ENCODE measurements at places on chromosomes 3 and 15.

DNA sequence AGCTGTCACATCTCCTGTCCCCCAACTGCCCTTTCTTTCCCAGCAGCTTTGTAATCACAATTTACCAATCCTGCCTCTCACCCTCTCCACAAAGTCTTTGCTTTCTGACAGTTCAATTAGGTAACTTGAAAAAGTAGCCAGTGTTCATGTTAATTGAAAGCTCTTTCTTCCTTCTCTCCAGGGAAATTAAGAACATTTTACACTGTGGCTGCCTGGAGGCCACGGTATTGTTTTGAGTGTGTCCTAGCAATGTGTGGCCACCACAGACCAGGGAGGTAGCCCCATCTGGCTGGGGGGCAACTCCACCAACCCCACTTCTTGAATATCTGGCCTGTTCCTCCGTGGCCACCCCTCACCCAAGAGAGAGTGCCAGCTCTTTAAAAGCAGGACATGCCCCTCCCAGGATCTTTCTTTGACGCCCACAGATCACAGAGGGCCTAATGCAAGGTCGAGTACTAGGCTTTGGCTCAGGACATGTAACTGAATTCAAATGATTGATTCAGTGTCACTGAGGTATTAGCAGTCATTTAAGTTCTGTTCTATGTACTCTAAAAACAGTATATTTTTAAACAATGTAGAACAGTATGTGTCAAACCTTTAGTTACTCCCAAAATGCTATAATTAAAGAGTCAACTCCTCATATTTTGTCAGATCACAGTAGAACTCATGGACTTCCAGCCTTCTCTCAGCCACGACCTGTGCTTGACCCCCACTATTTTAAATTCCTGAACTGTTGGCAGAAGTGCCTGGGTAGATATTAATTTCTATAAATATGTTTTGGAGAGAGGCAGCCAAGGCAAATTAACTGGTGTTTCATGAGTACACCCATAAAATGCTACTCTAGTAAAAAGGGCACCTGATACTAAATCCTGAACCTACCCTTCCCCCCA, 164.5 kb downstream of the TNIK start:
- DNase-seq = no peak

GRCh38 chr3:87969620-87970019, 89.2 kb downstream of the CGGBP1 start:
- no peak for DNase-seq

GRCh38 chr3:79543218-79543982, 224.4 kb downstream of the ROBO1 start:
- DNase-seq = no peak

GRCh38 chr15:68348081-68348480, 70.5 kb downstream of the FEM1B start:
- DNase-seq = no peak

DNA sequence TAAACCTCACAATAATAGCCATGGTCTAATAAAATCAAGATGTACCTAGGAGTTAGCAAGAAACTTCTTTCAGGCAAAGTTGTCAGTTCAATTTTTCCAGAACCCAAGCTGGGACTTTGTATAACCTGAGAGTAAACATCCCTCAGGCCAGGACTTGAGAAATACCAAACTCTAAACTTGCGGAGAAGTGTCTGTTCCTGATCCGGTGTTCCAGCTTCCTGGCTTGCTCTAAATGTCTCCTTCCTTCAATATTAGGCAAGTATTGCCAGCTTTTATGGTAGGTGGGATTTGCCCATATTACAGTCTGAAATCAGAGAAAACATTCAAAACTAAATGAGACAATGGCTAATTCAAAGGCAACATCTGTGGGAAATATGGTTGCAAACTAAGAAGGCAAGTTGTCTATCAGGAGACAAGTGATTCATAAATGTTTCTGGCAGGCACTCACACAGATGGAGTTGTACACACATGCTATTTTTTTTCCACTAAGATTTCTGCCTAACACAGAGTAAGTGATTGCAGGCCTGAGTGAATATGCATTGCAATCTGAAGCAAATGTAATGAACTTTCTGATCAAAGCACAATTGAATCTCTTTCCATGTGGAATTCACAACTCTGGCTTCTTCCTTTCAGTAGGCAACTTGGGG, 88.3 kb upstream of the COL8A1 start:
- no peak for DNase-seq

- DNase-seq = no peak
Measured at GRCh38 chr3:65004795-65005295, 317.0 kb upstream of the ADAMTS9 start.

- no peak for DNase-seq
Measured at GRCh38 chr15:62887113-62887570, 155.4 kb upstream of the TPM1 start.

- DNase-seq = no peak
Measured at GRCh38 chr3:1439395-1439794, 346.6 kb downstream of the CNTN6 start.

- no peak for DNase-seq
Measured at GRCh38 chr3:43817825-43818224, 127.1 kb downstream of the ABHD5 start.

- no peak for DNase-seq
Measured at GRCh38 chr3:106092792-106093191, 224.0 kb upstream of the CBLB start.

DNA sequence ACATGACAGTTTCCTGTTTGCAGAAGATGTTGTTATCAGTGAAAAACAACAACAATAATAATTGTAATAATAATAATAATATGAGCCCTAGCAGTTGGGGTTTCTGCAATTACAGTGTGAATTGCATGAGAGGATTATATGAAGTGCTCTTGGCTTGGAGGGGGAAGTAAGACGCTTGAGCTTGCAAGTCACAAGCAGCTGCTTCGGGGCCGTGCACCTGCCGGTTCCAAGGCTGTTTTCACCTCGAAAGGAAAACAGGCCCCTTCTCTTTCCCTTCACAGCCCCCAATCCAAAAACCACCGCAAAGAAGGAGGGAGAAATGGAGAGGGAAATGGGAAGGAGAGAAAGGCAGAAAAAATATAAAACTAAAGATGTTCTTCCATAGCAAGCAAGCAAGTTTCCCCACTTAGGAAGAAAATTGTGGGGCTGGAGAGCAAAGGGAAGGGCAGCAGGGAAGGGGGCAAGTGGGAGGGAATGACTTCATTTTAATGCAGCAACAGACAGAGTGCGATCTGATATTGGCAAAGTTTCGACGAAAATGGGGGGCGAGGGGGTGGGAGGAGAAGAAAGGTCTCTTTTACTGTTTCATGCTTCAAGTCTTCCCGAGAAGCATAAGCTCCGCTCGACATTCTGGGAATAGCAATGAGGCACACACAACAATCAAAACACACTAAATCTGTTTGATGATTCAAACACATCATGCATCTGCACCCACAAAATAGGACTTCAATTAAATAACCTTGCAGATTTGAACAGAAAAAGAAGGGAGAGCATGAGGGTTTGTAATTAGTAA, 284.2 kb upstream of the ATP11B start:
- DNase-seq = no peak

GRCh38 chr3:185711255-185711870, 113.5 kb downstream of the IGF2BP2 start:
- no peak for DNase-seq

DNA sequence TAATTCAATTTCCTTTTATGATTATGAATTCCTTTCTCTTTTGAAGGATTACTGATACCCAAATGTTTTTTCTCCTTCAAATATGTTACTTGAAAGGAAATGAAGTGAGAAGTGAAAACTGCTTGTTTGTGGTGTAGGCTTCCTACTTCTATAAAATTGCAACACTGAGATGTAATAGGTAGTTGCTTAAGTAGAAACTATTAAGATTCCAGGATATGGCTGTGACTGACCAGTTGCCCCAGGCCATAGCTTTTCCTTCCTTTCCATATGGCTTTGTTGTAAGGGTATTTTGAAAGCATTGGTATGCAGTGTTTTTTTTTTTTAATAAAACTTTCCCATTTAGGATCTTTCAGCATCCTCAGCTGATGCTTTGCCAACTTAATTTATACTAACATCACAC, 28.5 kb downstream of the DNAJC13 start:
- no peak for DNase-seq

DNA sequence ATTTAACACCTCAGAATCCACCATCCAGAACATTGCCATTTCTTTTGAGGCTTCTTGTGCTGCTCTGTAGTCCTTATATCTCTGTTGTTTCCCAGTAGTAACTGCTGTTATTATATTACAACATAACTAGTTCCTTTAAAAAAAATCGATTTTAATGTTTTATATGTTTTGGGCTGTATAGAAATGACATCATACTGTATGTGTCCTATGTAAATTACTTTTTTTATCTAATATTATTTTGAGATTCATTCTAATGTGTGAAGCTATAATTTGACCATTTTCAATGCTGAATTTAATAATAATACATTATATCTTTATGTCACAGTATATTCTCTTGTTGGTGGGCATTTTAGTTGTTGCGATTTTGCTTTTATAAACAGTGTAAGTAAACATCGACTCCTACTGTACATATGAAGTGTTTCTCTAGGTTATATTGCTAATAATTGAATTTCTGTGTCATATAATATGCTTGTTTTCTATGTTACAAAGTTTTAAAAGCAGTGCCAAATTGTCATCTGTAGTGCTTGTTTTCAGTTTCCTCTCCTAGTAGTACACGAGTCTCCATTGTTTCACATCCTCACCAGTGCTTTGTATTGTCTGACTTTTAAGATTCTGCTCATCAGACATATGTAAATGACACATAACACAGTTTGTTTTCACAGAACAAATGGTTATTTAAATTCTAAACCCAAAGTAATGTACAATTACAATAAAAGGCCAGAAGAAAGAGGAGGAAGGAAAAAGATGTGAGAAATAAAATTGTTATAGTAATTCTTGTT, 172.0 kb upstream of the LRRFIP2 start:
- DNase-seq = no peak

DNA sequence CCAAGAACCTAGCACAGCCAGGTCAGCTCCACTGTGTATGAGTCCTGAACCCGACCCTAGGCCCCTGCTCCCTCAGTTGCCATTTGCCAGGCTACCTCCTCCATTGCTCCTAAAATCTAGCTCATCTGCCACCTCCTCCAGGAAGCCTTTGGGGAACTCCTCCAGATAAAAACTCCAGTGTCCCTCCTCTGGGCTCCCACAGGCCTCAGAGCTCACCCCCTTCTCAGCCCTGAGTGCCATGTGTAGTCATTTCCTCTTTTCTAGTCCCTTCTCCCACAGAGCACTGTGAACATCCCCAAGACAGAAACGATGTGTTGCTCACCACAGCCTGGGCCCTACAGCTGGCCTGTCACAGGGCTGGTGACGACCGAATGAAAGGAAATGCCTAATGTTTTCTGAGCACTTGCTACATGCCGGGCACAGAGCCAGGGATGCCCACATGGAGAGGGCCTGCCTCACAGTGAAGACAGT, 61.0 kb downstream of the IQSEC1 start:
- DNase-seq = no peak

- no peak for DNase-seq
Measured at GRCh38 chr3:100006570-100007271, 107.6 kb downstream of the FILIP1L start.

DNA sequence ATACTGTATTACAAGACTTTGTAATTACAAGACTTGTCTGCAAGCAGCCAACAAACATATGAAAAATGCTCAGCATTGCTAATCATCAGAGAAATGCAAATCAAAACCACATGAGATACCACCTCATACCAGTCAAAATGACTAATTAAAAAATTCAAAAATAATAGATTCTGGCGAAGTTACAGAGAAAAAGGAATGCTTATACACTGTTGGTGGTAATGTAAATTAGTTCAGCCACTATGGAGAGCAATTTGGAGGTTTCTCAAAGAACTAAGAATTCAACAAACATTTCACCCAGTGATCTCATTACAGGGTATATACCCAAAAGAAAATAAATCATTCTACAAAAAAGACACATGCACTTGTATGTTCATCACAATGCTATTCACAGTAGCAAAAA, 617.5 kb upstream of the CCDC54 start:
- no peak for DNase-seq

- DNase-seq = no peak
Measured at GRCh38 chr15:91268510-91268909, 168.5 kb downstream of the SV2B start.

DNA sequence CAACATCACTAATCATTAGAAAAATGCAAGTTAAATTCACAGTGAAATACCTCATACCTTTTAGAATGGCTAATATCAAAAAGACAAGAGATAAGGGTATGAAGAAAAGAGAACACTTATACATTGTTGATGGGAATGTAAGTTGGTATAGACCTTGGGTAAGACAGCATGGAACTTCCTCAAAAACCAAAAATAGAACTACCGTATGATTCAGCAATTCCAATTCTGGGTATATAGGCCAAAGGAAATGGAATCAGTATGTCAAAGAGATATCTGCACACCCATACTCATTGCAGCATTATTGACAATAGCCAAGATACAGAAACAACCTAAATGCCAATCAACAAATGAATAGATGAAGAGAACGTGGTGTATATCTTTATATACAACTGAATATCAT, 166.8 kb upstream of the LRRN1 start:
- DNase-seq = no peak

GRCh38 chr3:40502034-40502433, 3.8 kb upstream of the ZNF620 start:
- no peak for DNase-seq

GRCh38 chr3:116836286-116836685, 126.7 kb downstream of the TUSC7 start:
- DNase-seq = no peak

- DNase-seq = no peak
Measured at GRCh38 chr3:168876346-168877035, 780.8 kb upstream of the GOLIM4 start.

- DNase-seq = no peak
Measured at GRCh38 chr3:15198686-15199085, 7.4 kb upstream of the CAPN7 start.

DNA sequence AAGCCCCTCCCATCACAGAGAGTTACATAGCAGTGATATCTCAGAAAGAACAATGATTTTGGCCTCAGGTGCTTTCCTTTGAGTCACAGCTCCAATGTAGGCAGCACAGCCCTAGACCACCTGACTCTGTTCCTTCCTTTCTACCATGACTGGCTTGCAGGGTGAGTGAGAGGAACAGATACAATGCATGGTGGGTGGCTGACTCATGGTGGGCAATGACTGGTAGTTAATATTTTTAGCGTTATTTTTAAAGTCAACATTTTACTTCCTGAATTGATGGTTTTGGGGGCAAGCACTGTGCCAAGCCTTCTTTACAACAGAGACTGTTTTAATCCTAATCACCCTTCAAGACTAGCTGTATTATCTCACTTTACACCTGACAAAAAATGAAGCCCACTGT, 32.8 kb upstream of the ST3GAL6 start:
- DNase-seq = no peak

GRCh38 chr3:136135039-136135802, 60.9 kb downstream of the MSL2 start:
- DNase-seq = no peak

- no peak for DNase-seq
Measured at GRCh38 chr15:78402061-78402610, 35.9 kb upstream of the IREB2 start.

Measured in T-helper 22 cell (primary cell).